ENCODE measurements at places on chromosomes 7 and 10.

- no peak for DNase-seq
Observed at GRCh38 chr7:13188922-13189321, 501.5 kb downstream of the ARL4A start.

- no peak for DNase-seq
Observed at GRCh38 chr10:107232013-107232412, 67.5 kb upstream of the SORCS1 start.

DNA sequence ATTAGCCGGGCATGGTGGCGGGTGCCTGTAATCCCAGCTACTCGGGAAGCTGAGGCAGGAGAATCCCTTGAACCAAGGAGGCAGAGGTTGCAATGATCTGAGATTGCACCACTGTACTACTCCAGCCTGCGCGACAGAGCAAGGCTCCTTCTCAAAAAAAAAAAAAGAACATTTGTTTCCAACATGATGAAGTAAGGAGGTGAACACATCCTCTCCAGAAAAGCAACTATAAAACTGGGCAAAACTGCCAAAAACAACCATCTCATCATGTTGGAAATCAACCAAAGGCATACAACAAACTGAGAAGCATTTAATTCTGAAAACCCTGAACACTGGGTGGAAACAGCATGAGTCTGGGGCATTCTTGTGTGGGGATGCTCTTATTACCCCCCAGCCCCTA lies 14.3 kb downstream of the PRTFDC1 start:
- no peak for DNase-seq

GRCh38 chr7:38057829-38058228 lies 120.2 kb upstream of the STARD3NL start:
- DNase-seq: no peak

GRCh38 chr10:122637376-122637775 lies 62.3 kb downstream of the C10orf120 start:
- no peak for DNase-seq

GRCh38 chr7:106354822-106355221 lies 70.0 kb upstream of the NAMPT start:
- DNase-seq: no peak

DNA sequence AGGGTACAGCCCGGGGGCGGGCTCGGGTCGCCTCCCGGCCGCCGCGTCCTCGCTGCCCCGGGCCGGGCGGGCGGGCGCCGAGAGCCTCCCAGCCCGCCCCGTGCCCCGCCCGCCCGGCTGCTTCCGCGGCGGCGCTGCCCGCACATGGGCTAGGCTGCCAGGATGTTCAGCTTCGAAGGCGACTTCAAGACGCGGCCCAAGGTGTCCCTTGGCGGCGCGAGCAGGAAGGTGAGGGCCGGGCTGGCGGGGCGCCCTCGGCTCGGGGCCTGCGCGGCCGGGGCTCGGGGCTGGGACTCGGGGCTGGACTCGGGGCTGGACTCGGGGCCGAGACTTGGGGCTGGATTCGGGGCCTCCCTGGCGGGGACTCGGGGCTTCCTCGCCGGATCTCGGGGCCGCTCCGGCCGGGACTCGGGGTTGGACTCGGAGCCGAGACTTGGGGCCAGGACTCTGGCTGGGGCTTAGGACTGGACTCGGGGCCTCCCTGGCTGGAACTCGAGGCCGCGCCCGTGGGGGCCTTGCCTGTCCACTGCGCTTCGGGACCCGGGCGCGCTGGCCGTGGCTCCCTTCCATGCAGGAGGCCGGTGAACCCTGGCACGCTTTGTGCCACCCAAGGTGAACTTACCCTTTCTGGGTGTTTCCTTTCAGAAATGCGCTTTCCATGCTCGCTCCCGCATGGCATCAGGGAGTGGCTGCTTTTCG lies 534 bp downstream of the UBE3C start:
- peak; percentile 20 for DNase-seq

- no peak for DNase-seq
Observed at GRCh38 chr7:33428415-33428814, 299.1 kb downstream of the BBS9 start.

GRCh38 chr7:2758673-2759616 lies 70.9 kb downstream of the AMZ1 start:
- no peak for DNase-seq

DNA sequence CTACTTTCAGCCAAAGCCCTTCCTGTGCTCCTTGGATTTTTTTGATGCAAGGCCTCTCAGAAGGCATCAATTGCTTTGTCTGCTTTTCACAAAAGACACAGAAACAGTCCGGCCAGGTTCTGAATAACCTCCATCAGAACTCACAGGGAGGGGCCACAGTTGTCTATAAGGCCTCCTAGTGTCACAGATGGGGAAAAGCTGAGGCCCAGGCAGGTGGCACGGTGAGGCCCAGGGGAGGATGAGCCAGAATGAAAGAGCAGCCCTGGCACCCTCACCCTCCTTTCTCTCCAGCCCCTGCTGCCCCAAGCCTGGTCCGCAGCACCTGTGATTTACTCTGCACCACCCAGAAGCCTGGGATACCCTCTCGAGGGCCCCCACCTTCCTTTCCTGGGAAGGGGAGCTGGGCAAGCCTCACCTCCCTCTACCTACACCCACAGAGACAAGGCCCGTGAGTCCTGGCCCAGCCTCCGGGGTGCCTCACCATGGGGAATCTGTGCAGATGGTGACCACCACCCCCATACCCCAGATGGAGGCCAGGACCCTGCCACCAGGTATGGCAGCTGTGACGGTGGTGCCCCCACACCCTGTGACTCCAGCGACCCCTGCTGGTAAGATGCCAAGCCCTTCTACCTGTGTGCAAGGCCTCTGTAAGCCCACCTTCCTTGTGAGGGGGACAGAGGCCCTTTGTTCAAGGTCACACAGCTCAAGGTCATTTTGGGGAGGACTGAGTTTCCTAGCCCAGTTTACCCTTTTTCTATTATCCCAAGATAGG lies 26.2 kb upstream of the ZNF467 start:
- DNase-seq: peak; percentile 18

GRCh38 chr7:29372351-29373090 lies 177.9 kb downstream of the CHN2 start:
- DNase-seq: no peak

DNA sequence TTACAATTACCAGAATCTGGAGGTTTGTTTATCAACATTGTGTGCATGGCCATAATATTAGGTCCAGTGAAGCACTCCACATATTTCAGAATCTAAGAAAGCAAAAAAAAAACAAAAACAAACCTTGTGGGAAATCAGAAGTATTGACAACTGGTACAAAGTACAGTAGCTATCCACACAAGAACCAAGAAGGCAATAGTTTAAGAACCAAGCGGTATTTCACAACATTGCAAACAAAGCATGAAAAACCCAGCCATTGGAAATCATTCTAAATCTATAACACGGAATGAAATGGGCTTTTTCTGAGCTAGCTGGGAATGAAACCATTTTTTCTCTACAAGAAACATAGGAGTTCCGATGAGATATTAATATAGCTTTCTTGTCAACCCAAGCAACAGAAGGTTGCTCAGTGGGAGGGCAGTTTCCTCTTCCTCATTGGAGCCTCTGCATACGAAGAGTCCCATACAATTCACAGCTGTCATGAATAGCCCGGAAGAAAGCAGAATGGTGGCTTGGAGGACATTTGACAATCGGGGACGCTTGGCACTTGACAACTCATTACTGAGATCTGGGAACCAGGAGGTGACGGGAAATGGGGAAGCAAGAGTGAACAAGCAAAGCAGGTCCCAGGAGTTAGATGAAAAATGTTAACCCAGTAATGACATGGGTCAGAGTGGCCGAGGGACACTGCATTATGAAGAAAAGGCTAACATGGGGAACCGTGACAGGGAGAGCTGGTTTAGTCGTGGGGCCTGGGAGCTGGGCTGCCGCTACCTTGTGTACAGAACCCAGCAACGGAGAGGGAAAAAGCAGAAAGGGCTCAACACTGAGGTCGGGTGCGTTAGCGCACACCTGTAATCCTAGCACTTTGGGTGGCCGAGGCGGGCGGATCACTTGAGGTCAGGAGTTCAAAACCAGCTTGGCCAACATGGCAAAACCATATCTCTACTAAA lies 7.8 kb downstream of the PHYH start:
- DNase-seq: no peak

- DNase-seq: no peak
Observed at GRCh38 chr10:116748041-116748440, 5.7 kb upstream of the HSPA12A start.

- no peak for DNase-seq
Observed at GRCh38 chr7:36760856-36761762, 36.8 kb upstream of the AOAH start.
